ENCODE measurements at places on chromosomes 5 and 9.

- no peak for DNase-seq
Observed at GRCh38 chr5:199197-199949, 8.1 kb downstream of the LRRC14B start.

- peak; percentile 63 for DNase-seq
Observed at GRCh38 chr9:109799792-109800191, 19.8 kb downstream of the PALM2AKAP2 start.

- no peak for DNase-seq
Observed at GRCh38 chr5:154593071-154593470, 115.0 kb upstream of the HAND1 start.

DNA sequence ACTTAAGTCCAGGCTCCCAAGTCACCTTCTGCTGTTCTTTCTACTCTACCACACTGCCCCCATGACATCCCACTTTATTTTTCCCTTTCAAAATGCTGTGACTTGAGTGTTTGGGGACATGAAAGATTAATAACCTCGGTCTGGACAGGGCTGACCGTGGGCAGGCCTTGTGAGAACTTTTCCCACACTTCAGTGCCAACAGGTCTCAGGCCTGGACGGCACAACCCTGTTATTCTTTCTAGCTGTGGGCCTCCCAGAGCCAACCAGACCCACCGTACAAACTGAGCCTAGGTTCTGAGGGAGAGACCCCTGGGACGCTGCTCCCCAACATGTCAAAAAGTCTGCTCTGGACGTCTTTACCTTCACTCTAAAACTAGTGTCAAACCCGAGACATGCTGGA lies 153.4 kb downstream of the CEP120 start:
- no peak for DNase-seq

DNA sequence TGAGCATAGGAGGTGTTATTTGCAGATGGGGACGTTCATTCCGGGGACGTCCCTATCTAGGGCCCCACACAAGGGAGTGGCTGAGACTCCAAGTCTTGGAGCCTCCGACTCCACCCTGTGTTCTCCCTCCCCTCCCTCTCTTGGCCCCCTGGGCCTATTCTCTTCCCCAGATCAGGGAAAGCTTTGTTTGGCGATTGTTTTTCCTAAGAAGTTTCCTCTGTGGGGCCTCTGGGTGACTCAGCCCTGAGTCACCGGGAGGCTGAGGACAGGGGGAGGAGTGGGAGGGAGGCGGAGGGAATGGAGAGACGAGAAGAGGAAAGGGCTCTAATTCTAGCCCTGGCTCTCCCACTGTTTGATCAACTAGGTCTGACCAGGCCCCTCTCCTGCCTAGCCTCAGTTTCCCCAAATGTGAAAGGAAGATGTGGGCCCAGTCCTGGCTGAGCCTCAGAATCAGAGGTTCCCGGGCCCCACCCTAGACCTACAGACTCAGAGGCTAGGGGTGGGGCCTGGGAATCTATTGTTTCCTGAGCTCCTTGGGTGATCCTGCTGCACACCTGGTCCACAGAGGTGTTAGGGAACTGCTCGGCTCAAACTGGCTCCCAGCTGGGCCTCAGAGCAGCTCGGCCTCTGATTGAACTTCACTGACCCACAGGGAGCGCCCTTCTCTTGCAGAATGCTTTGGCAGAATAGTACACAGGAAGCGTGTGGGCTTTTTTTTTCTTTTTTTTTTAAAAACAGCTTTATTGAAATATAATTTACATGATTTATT lies 19.2 kb downstream of the GSN start:
- peak; percentile 89 for DNase-seq

- no peak for DNase-seq
Observed at GRCh38 chr9:137445930-137446431, 4.8 kb upstream of the ENTPD8 start.

- no peak for DNase-seq
Observed at GRCh38 chr9:93080406-93080805, 15.6 kb upstream of the CARD19 start.

- no peak for DNase-seq
Observed at GRCh38 chr5:1777281-1778137, 22.1 kb downstream of the MRPL36 start.

DNA sequence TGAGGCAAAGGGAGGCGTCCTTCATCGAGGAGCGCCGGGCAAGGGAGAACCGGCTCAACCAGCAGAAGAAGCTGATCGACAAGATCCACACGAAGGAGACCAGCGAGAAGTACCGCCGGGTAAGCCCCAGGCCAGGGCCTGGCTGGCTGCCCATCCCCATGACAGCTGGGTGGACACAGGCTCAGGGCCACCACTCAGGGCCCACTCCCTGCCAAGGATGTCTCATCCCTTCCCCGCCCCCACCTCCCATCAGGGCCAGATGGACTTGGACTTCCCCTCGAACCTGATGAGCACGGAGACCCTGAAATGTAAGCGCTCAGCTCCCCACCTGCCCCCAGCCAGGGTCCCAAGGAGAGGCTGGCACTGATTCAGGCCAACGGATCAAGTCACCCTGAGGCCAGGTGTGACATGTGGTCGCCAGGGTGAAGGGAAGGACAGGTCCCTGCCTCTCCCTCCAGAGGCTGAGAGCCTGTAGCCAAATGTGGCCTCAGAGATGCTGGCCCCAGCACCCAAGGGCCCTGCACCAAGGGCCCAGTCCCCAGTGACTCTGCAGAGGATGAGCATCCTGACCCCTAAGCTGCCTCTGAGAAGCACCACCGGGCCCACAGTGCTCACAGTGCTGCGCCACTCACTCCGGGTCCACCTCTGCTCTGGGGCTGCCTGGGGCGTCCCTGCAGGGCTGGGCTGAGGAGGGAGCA lies 3.1 kb upstream of the RABL6 start:
- DNase-seq = no peak

- DNase-seq = peak; percentile 90
Observed at GRCh38 chr9:129143031-129143927, 32.1 kb downstream of the PTPA start.

GRCh38 chr5:65144136-65144871 lies 337.4 kb downstream of the ADAMTS6 start:
- no peak for DNase-seq

GRCh38 chr9:36997414-36997813 lies 36.7 kb downstream of the PAX5 start:
- no peak for DNase-seq

Data from AG08396 (cell line).